ENCODE measurements at places on chromosomes 5 and 9.

- DNase-seq, result no peak
These were observed 22.5 kb downstream of the ZDHHC21 start for GRCh38 chr9:14670718-14671117.

DNA sequence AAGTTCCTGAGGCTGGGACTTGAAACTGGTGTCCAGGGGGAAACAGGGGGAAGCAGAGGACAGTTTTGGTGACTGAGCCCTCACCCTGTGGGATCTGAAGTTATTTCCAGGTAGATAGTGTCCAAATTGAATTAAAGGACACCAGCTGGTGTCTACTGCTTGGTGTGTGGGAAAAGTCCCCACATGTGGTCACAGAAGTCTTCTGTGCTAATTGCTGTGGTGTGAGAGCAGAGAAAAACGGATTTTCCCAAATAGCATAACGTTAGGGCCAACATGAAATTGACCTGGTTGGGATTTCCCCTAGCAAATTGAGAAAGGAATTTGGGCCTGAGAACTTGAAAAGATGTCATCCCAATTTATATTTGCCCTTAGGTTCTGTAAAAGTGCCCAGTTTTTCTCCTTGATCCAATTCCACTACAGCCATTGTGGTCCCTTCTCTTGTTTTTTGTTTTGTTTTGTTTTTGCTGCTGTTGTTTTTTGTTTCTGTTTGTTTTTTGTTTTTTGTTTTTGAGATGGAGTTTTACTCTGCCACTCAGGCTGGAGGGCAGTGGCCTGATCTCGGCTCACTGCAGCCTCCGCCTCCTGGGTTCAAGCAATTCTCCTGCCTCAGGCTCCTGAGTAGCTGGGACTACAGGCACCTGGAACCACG is 5.6 kb upstream of the STARD4 start:
- DNase-seq, result no peak

GRCh38 chr5:173735184-173735583 is 118.7 kb upstream of the BOD1 start:
- DNase-seq, result no peak

DNA sequence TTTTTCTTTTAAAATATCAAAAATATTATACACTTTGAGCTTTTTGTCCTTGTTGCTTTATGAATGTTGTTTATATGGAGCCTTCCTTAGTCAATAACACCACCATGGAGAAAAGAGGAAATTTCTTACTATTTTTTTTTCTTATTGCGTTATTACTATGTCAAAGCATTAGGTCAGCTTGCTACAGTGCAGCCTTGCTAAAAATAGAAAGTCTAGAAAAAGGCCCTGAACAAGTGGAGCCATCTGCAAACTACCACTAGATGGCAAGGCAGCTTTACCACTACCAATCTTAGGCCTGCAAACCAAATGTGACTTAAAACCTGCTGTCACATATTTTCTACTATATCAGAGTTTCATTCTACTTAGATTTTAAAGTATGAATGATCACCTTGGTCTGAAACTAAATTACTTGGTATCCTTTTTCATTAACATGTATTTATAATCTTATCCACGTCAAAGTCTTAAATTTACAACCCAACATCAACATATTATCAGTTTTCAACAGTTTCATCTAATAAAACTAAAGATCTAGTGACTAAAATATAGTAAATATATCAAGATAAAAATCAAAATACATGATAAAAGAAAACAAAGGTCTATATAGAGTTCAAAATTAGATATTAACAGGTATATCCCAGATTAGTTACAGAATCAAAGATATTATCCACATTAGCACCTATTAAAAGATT is 113.1 kb upstream of the ACOT12 start:
- peak; percentile 63 for DNase-seq

GRCh38 chr9:113477058-113477457 is 13.5 kb downstream of the RGS3 start:
- no peak for DNase-seq

Data from amniotic stem cell (primary cell).